Neural progenitor cell (in vitro differentiated cells): ENCODE measurements at places on chromosomes 1 and 21.

DNA sequence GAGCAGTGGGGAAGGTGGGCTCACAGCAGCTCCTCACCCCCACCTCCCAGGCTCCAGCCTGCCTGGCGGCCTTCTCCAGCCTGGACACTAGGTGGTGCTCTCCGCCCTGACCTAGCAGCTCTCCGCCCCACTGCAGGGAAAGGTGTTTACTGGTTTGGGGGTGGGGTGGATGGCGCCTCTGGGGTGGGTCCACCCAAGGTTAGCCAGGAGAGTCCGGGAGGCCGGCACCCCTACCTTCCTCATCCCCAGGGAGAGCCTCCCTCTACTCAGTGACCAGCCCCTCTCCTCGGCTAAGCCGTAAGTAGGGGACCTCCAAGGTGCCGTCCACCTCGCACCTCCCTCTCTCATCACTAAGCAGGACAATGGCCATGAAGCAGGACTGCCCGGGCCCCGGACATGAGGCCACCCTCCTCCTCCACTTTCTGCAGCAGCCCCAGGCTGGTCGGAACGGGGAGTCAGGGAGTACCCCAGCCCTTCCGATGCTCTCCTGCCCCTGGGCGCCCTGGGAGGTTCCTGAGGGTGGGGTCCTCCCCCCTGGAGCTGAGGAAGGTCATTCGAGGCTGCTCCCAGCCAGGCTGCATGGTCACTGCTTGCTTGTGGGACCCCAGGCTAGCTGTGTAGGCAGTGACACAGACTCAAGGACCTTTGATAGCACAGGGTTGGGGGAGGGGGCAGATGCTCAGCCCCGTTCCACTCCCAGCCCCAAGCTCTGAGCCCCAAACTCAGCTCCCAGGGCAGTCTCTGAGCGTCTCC, 101.4 kb upstream of the VAMP3 start:
- DNase-seq = peak; percentile 87

GRCh38 chr1:230744382-230744781, 2.8 kb upstream of the CAPN9 start:
- no peak for DNase-seq

GRCh38 chr1:97366984-97367383, 553.9 kb downstream of the DPYD start:
- no peak for DNase-seq

- peak; percentile 51 for DNase-seq
Measured at GRCh38 chr1:39720094-39720999, 18.3 kb upstream of the PPIE start.

GRCh38 chr1:242017580-242018233, 18.8 kb upstream of the MAP1LC3C start:
- peak; percentile 66 for DNase-seq

DNA sequence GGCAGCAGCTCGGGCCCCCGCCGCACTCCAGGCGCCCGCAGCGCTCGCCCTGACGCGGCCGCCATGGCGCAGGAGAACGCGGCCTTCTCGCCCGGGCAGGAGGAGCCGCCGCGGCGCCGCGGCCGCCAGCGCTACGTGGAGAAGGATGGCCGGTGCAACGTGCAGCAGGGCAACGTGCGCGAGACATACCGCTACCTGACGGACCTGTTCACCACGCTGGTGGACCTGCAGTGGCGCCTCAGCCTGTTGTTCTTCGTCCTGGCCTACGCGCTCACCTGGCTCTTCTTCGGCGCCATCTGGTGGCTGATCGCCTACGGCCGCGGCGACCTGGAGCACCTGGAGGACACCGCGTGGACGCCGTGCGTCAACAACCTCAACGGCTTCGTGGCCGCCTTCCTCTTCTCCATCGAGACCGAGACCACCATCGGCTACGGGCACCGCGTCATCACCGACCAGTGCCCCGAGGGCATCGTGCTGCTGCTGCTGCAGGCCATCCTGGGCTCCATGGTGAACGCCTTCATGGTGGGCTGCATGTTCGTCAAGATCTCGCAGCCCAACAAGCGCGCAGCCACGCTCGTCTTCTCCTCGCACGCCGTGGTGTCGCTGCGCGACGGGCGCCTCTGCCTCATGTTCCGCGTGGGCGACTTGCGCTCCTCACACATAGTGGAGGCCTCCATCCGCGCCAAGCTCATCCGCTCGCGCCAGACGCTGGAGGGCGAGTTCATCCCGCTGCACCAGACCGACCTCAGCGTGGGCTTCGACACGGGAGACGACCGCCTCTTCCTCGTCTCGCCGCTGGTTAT, 2.8 kb downstream of the KCNJ9 start:
- DNase-seq = peak; percentile 78

DNA sequence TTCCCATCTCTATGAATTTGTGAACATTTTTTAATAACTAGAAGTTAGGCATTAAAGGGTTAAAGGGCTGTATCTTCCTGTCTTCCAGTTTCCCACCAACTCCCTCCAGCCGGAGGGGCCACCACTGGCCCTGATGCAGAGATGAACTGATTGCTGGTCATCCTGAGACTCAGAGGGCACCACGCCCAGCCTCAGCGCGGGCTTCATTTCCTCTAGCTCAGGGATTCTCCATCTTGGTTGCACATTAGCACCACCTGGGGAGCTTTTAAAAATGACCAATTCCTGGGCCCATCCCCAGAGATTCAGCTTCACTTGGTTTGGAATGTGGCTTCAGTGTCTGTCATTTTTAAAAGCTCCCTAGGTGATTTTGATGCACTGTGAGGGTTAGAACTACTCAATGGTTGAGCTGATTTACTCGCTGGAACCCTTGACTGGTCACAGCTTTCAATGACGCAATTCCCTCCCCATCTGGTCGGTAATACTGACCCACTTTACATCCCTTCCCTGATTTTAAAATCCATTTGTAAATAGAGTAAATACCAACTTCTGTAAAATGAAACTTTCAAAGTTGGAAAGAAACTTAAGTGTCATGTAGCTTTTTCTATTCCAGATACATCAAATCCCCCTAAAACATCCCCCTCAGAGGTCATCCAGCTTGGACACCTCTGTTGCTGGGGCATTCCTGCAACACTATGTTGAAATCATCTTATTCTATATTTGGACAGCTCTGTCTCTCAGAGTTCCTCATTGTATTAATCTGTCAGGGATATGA, 5.1 kb downstream of the NAV1 start:
- DNase-seq = no peak

DNA sequence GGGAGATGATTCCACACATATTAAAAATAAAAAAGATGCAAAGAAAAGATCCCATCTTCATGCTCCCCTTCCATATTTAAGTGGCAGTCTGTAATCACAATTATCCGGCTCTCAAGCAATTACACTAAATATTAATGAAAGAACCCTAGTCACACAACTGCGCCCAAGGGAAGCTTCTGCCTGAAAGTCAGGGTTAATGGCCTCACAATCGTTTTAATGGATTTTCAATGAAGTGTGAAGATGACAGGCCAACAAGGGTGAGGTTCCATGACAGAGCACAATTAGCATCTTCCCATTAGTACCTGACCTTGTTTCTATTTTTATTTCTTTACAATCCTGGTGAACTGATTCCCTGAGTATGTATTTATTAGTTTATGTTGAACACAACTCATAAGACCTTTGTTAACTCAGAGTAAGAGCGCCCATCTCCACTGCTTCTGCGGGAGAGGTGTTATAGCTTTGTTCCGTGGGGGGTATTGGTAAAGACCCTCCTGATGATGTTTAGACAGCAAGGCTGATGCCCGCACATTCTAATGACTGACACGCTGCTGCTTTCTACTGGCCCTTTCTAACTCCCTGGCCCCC, 80.9 kb downstream of the IER5 start:
- no peak for DNase-seq

GRCh38 chr1:117047271-117047670, 12.9 kb upstream of the TTF2 start:
- DNase-seq = no peak

DNA sequence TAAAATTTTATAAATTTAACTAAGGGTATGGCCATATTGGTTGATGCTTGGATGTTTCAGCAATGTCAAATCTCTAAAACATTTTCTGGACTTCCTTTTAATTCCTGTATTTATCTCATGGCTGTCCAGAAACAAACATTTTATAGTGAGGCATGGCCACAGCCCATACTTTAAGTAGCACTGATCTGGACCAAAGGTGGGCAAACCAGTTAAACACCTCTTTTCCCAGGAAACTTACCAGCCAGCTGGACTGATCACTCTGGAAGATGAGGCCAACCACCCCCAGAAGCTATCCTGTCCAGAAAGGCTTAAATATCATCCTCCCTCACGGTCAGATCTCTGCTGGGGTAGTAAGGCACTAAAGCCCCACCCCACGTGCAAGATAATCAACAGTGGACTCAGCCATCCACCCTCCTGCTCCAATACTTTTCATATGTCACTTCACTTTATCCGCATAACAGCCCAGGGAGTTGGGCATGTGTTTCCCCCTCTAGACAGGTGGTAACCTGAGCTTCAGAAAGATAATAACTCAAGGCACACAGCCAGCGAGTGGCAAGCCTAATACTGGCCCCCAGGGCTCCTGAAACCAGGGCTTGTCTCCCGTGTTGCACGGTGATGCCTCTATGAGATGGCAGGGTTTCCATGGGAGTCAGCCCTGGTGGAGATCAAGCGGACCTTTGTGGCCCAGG, 120.5 kb upstream of the NGF start:
- no peak for DNase-seq

GRCh38 chr1:26961826-26962225, 1.6 kb upstream of the KDF1 start:
- DNase-seq = no peak

GRCh38 chr1:34726861-34727260, 28.0 kb upstream of the GJB5 start:
- DNase-seq = no peak

DNA sequence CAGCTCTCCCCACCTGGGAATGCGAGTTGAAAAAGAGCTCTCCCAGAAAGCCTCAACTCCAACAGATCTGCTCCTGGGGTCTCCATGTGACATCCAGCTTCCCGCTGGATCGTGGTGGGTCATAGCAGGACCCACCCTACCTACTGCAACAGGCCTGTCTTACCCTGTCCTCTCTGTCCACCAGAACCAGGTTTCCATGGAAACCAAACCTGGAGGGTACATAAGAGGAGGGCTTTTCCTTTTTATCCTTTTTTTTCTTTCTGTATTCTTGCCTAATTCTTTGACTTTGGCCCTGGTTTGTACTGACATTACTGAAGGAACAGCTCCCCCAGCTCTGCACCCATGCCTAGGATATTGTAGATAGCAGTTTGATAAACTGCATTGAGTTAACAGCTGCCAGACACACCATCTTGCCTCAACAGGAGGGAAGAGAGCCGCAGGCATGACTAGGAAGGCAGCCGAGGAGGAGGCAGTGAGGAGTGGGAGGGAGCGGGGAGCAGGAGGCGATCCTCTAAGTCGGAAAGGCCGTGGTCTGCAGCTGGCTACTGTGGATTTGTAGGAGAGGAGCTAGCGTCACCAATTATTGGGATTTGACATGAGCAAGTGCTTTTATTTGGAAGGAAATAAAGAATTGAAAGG, 9.7 kb upstream of the FMOD start:
- peak; percentile 32 for DNase-seq

- no peak for DNase-seq
Measured at GRCh38 chr1:111958075-111958474, 31.4 kb downstream of the KCND3 start.

DNA sequence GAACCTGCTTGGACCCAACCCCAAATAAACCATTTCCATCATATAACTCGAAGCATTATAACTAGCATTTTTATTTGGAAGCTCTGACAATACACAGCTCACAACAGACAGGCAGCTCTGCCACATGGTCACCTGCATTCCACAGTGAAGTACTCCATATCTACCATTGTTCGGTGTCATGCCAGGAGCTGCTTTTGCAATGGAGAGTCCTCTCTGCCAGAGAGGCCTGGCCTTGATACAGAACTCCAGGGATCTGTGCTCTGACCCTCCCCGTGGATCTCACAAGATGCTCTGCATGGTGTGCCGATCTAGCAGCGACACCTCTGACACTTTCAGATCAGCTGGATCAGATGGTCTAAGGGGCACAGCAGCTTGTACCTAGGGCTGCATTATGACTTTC, 109.6 kb downstream of the SYF2 start:
- DNase-seq = no peak

DNA sequence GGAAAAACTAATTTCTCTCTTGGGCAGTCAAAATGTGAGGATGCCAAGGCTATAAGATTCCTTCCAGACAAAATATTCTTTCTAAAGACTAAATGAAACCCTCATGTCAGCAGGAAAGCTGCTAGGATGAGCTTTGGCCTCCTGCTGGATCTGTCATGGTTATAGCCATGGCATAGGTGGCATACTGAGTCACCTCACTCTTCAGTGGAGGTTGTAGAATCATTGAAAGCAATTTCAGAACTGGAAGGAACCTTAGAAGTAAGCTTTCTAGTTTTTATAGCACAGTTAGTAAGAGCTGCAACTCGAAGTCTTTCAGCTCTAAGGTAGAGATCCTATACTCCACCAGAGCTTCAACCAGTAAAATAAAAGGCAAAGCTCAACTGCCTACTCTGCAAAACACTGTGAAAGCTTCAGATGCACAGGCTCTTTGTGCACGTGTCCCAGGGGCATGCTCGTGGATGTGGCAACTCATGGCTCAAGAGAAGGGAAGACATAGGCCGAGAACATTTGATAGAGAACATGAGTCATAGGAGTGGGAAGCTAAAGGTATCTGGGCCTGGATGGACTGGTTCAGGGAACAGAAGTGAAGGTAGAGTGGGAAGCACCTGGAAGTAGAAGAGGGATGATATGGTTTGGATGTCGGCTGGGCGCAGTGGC, 5.8 kb downstream of the AVPR1B start:
- no peak for DNase-seq

DNA sequence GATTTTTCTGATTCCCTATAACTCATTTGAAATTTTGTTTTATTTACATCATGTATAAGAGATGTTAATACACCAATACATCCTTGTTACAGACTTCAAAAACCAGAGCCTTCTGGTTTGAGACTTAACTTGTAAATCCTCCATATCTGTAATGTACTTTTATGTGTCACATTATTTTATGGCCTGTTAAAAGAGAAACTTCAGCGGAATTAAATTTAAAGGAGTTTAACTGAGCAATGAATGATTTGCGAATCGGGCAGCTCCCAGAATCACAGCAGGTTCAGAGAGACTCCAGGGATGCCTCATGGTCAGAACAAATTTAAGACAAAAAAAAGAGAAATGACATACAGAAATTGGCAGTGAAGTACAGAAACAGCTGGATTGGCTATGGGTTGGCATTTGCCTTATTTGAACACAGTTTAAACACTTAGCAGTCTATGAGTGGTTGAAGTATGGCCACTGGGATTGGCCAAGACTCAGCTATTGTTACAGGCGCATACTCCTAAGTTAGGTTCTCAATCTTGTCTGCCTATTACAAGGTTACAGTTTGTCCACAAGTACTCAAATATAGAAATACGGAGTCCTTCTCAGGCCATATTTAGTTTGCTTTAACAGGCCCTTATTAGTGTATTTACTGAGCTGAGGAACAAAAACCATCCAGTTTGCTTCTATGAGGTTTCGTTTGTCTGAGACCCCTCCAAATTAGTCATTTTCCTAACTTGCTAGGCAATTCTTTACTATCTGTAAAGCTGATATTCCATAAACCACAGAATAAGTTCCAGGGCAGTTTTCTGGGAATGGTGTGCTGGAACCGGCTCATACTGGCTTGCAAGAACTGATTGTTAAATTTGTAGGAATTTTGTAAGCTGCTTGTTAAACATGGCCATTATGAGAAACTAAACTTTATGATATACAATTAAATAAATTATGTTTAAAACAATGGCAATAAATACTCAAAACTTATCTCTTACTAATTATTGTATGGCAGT, 56.2 kb upstream of the WDR26 start:
- no peak for DNase-seq

GRCh38 chr1:115219927-115220326, 118.1 kb downstream of the NGF start:
- DNase-seq = peak; percentile 15

GRCh38 chr1:161945306-161946060, 78.2 kb downstream of the OLFML2B start:
- no peak for DNase-seq

- no peak for DNase-seq
Measured at GRCh38 chr1:210758761-210759160, 375.2 kb downstream of the KCNH1 start.
